CD4-positive, alpha-beta T cell treated with Interleukin-12 subunit alpha and Interleukin-12 subunit beta, for 1 hour (primary cell): ENCODE measurements at places on chromosomes 11 and 22.

DNA sequence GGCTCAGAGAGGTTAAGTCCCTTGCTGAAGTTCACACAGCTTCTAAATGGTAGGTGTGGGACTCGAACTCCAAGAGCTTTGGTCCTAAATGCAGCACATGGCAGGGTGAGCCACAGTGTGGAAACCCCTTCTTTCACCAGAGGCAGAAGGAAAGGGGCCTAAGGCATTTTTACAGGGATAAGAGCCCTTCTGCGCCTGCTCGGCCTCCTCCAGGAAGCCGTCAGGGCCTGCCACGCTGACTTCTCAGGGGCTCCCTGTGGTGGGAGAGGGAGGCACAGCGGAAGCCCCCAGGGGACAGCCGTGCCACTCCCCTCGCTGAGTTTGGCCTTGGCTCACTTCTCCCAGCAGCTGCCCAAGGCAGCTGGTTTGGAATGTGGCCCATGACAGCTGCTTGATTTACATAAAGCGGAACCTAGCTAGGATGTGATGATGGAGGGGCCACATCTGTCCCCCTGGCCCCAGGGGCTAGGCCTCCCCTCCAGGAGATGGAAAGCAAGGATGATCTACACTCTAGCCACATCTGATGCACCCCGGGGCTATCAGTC, 35.4 kb downstream of the CD82 start:
- DNase-seq: no peak

DNA sequence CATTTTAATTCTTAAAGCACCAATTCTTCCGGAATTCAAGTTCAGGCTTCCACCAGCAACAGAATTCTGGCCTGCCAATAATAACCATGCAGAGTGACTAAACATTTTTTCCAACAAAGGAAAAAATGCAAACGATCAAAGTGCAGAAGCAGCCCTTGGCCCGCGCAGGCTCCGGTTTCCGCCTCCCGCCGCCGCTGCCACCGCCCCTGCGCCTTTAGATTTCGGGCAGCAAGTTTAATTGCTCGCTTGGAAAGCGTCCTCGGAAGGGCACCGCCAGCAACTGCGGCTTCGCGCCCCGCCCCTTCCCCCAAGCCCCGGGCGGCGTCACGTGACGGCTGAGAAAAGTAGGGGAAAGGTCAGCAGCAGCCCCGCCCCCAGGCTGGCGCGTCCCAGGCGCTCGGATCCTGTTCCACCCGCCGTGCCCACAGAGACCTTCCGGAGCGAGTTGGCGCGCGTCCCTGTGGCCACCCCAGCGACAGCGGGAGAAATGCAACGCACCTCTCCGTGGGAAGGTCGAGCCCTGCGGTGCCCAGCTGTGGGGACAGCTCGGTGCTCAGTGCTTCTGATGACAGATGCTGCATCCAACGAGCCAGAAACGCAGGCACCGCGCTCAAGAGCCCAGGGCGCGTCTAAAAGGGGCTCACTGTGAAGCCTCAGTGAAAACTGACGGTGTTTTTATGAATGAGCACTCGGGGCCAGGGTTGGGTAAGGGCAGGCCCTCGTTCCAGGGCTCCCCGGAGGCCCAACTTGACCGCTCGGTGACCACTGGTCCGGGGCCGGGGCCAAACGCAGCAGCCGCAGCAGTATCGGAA, 2.5 kb downstream of the CPT1A start:
- DNase-seq: peak; percentile 93

GRCh38 chr11:35303596-35304385, 115.6 kb downstream of the SLC1A2 start:
- DNase-seq: no peak

- DNase-seq: no peak
Measured at GRCh38 chr11:94103471-94103870, 25.2 kb upstream of the PANX1 start.

GRCh38 chr11:70471254-70471653, 72.9 kb downstream of the CTTN start:
- DNase-seq: peak; percentile 17

GRCh38 chr22:49647627-49648026, 180.0 kb downstream of the BRD1 start:
- DNase-seq: no peak

DNA sequence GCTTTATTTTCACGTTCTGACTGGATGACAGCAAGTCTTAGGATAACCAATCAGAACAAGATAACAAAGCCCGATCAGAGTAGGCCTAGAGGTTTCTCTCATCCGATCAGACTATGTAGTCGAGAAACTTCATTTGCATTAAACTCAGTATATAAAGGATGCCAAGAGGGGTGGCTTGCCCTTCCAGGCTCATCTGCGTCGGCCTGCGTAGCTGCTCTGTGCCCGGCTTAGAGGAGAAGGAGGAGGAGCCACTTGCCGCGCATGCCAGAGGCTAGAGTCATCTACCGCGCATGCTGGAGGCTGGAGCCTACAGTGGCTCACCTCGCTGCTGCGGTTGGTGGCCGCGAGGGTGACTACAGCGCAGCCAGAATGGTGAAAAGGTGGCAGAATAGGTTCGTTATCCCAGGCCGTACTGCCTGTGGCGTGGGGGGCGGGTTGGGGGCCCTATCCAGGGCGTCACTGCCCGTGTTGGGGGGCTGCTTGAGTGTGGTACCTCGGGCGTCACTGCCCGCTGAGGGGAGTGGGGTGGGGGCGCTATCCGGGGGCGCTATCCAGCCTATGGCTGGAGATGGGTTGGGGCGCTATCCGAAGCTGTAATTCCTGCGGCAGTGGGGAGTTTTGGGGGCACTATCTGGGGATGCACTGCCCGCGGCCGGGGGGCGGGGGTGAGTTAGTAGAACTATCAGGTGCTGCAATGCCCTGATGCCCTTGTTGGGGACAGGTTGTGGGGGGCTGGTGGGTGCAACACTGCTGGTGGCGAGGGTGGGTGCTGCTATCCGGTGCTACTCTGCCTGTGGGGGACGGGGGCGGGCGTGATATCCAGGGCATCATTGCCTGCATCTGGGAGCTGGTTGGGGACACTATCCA, at the start of gene RFPL2:
Gene RFPL2 (minus strand): TSS at position 218 of the 867 bp plus-strand sequence. CDS start 2,622 bp downstream, outside the sequence.
- peak; percentile 61 for DNase-seq

DNA sequence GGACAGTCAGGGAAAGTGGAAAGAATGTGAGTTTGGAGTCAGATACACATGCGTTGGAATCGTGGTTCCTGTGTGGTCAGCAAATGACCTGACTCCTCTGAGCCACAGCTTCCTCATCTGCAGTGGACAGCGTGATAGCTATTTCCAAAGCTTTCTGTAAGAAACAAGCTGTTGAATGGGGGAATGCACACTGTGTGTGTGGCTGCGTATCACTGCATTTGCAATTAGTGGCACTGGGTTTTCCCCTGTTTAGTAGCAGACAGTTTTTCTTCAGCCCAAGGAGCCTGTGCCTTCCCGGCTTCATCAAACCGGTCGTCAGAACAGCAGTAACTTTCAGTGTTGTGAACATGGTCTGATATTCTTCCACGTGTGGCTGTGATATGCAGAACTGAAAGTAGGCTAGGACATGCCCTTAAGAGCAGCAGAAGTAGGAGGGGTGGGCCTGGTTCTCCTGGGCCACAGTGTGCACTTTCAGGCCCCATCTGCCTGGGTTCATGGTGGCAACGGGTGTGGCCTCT, 121.5 kb downstream of the RRAS2 start:
- DNase-seq: peak; percentile 4

- DNase-seq: no peak
Measured at GRCh38 chr22:19169947-19170318, 8.6 kb downstream of the SLC25A1 start.
